RWPE2 (cell line): ENCODE measurements at places on chromosomes 1 and 21.

- H3K4me1 ChIP-seq, result peaks cover 3% of the 10 kb centered on the region
- H3K27ac ChIP-seq, result no peak overlapping the region
- H3K36me3 ChIP-seq, result peaks cover 80% of the 10 kb centered on the region
- H3K27me3 ChIP-seq, result no peaks in the 10 kb centered on the region
- DNase-seq, result no peak
Measured at GRCh38 chr1:55064861-55065263, 25.5 kb downstream of the PCSK9 start.

GRCh38 chr1:33367485-33368405, 46.8 kb upstream of the A3GALT2 start:
- H3K27me3 ChIP-seq, result no peaks in the 10 kb centered on the region
- no peak overlapping the region for H3K4me3 ChIP-seq
- peaks cover 10% of the 10 kb centered on the region for H3K4me1 ChIP-seq
- DNase-seq, result no peak
- H3K27ac ChIP-seq, result no peak overlapping the region

GRCh38 chr1:31460027-31460426, 47.0 kb downstream of the SERINC2 start:
- H3K36me3 ChIP-seq, result no peaks in the 10 kb centered on the region
- no peak overlapping the region for H3K4me3 ChIP-seq
- DNase-seq, result no peak
- no peak overlapping the region for H3K27ac ChIP-seq

- no peaks in the 10 kb centered on the region for H3K27me3 ChIP-seq
- H3K36me3 ChIP-seq, result no peaks in the 10 kb centered on the region
- H3K27ac ChIP-seq, result no peak overlapping the region
- DNase-seq, result no peak
- no peak overlapping the region for H3K4me3 ChIP-seq
Measured at GRCh38 chr1:40909281-40909680, 47.1 kb upstream of the CITED4 start.

DNA sequence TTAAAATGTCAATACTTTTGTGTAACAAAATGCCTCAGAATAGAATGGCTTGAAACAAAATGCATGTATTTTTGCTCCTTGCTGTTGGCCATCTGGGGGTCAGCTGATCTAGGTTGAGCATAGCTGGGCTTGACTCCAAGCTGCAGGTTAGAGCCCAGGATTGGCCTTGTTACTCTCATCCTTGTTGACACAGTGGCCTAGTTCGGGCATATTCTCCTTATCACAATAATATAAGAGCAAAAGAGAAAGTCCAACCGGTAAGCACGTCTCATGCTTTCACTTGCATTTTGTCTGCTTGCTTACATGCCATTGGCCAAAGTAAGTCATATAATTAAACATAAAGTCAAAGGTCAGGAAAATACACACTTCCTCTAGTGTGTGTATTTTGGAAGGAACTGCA, 456.2 kb downstream of the KCNT2 start:
- H3K4me1 ChIP-seq, result no peaks in the 10 kb centered on the region
- no peaks in the 10 kb centered on the region for H3K27me3 ChIP-seq
- no peak overlapping the region for H3K4me3 ChIP-seq
- no peaks in the 10 kb centered on the region for H3K36me3 ChIP-seq

GRCh38 chr21:34213959-34214358, 140.6 kb downstream of the MRPS6 start:
- DNase-seq, result no peak
- H3K36me3 ChIP-seq, result no peaks in the 10 kb centered on the region
- H3K27ac ChIP-seq, result no peak overlapping the region
- no peaks in the 10 kb centered on the region for H3K4me1 ChIP-seq

DNA sequence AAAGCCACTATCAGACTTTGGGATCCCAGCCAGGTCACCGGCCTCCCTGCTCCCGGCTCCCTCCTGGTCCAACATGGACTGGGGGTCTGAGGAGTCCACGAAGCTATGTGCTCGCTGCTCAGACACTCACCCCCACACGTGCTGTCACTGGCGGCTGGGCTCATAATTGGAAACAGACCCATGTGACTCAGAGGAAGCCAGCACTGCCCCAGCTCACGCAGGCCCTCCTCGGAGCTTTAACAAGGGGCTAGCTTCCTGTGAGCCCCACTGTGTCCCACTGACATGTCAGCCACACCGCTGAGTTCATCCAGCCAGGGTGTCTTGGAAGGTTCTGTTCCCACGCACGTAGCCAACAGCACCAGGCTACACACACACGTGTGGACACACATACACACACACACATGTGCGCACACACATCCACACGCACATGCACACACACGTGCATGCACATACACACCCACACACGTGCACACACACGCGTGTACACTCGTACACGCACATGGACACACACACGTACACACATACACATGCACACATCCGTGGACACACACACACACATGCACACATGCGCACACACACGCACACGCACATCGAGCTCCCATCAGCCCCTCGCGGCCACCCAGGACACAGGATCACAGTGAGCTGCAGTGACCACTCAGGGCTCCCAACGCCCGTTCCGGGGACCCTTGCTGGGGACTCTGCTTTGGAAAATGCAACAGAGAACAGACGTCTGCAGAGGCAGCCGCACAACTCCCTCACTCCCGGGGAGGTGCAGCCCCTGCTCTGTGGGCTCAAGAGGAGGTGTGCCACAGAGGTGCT, 18.4 kb upstream of the COL6A2 start:
- H3K27me3 ChIP-seq, result no peaks in the 10 kb centered on the region
- no peaks in the 10 kb centered on the region for H3K36me3 ChIP-seq
- no peak overlapping the region for H3K27ac ChIP-seq
- H3K4me3 ChIP-seq, result no peak overlapping the region

DNA sequence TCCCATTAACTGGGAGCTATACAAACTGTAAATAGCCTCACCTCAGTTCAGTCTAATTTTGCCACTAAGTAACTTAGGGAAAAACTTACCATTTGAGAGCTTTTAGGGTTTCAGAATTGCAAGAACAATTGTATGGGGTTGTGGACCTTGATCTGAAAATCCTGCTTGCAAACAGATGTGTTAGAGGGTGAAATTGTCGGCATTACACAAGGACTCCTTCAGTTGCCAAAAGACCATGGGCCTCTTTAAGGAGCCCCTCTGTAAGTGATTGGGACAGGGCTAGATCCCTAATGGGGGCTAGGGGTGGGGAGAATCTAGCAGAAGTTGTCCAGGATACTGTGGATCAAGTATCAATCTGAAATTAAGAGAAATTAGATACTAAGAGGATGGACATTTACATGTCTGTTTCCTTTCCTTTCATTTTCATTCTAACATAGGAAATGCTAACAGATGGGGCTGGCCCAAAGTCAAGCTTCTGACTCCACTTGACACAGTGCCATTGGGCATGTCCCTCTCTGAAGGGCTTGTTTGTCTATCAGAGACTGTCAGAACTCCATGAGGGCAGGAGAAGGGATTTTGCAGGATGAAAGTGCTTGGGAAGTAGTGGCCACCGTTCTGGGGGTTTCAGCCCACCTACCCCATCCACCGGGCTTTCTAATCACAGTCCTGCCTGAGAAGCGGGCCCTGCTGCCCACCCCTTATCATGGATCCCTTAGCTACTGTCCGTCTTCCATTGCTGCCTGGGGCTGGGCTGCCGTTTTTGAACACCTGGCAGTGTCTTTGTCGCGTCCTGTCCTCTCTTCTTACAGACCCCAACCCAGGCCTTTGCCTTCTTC, 54.7 kb downstream of the STUM start:
- H3K27me3 ChIP-seq, result no peaks in the 10 kb centered on the region
- no peak overlapping the region for H3K4me3 ChIP-seq
- DNase-seq, result no peak
- H3K4me1 ChIP-seq, result no peaks in the 10 kb centered on the region

DNA sequence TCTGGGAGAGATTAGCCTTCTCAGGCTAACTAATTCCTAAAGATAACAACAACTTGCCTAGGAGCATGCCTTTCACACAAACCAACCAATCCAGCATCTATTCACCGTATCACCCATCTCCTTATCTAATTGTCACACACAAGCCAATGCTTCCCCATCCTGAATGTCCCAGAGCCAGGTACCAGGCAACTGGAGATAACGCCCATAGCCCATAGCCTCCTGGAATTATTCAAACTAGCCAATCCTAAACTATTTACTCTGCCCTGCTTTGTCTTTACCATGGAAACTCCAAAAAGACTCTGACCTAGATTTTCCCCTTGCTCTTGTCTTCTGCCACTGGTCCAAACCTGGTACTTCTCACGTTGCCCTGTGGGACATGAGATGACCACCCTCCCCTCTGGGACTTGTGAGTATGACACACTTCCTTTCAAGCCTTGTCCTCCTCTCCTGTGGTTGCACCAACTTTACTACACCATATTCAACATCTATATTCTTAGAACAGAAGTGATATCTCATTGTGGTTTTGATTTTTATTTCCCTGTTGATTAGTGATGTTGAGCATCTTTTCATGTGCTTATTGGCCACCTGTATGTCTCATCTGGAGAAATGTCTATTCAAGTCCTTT, 8.8 kb upstream of the ATG4C start:
- no peak for DNase-seq
- H3K27ac ChIP-seq, result no peak overlapping the region
- H3K27me3 ChIP-seq, result no peaks in the 10 kb centered on the region
- no peak overlapping the region for H3K4me3 ChIP-seq

- H3K36me3 ChIP-seq, result no peaks in the 10 kb centered on the region
- H3K27ac ChIP-seq, result no peak overlapping the region
- H3K27me3 ChIP-seq, result peaks cover 5% of the 10 kb centered on the region
- no peak for DNase-seq
- no peak overlapping the region for H3K4me3 ChIP-seq
Measured at GRCh38 chr1:26160527-26161414, 1.9 kb downstream of the FAM110D start.
